ENCODE measurements at places on chromosomes 5 and 9.

- DNase-seq = no peak
Measured at GRCh38 chr5:10904862-10905432, 143.9 kb upstream of the DAP start.

DNA sequence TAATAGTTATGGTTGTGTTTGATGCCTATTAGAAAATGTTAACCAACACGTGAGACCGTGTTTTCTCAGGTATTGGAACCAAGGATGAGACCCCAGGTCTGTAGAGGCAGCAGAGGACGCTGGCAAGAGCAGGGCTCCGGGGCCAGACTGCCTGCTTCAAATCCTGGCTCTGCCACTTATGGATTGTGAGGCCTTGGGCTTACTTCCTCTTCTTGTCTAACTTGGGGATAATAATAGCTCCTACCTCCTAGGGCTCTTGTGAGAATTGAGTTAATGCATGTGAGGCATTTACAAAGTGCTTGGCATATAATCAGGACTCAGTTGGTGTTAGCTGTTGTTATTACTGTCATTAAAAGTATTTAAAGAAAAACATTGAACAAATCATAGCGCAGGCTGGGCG lies 85.5 kb upstream of the PITX1 start:
- DNase-seq = no peak

DNA sequence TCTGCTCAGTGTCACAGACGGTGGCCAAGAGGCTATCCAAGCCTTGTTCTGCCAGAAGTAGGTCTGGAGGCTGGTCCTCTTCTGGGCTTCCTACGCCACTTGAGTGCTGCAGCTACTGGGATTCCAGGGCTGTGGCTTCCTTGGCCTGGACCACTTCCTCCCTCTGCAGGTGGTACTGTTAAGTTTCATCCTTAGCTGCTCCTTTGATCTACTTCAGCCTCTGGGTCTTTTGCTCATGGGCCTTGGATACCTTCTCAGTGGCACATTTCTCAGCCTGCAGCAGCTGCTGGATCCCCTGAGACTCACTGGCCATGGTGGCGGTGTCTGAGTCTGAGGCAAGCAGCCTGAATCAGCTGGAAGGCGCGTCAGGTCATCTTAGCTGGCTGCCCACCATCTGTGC lies 10.3 kb downstream of the CNOT8 start:
- DNase-seq = no peak

- no peak for DNase-seq
Measured at GRCh38 chr9:78826527-78826926, 529.6 kb downstream of the PSAT1 start.

- peak; percentile 61 for DNase-seq
Measured at GRCh38 chr9:124450241-124450924, at the start of gene ADGRD2. ADGRD2 (plus strand) TSS chr9:124450451; CDS start chr9:124451667, 1,216 bp downstream.

DNA sequence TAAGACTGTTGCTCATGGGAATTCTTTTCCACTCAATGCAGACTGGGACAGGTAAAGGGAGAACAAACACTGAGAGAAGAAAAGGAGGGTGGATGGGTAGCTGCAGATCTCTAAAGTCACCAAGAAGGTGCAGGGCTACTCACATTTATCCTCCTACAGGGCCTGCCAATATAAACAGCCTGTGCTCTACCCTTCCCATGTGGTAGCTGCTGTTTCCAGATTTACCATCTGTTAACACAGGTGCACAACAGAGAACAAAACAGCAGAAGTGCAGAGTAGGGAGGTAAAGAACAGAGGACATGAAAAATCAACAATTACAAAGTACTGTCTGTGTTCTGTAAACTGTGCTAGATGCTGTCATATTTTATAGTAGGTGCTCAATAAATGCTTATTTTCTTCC lies 26.0 kb downstream of the JAKMIP2 start:
- no peak for DNase-seq

DNA sequence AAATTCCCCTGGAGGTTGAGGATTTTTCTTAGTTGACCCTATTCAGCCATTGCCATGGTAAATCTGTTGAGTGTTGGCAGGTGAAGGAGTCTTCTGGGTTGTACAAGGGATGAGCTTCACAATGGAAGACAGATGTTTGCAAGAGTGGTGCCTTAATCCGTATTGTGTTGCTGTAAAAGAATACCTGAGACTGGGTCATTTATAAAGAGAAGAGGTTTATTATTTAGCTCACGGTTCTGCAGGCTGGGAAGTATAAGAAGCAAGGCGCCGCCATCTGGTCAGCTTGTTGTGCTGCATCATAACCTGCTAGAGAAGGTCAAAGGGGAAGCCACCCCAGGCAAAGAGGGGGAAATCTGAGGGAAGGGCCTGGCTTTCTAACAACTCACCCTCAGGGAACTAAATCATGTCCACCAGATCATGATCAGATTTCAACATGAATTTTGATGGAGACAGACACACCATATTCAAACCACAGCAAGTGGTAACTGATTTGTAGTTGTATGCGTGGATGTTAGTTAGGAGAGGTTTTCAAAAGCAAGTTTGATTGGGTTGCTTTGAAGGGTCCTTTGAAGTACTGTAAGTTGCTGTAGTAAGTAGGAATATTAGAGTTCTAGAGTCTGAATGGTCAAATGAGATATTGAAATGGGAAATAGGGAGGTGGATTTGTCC lies 2.5 kb downstream of the TNPO1 start:
- DNase-seq = peak; percentile 67

GRCh38 chr5:154318691-154319090 lies 127.1 kb upstream of the SAP30L start:
- DNase-seq = no peak

DNA sequence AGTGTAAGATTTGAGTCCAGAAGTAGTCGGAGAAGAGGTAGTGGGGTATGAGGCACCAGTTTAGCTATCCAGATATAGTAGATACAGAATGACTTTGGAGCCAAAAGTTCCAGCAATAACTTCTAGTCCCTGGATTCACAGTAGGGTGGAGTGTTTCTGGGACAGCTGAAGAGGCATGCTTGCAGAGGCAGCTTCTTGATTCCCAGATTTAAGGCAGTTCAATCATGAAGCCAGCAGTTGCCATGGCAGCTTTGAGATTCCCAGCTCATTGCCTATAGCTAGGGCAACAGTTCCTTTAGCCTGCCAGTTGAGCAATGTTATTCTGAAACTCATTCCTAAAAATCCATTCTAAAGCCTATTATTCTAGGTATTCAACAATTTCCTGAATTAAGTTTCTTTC lies 79.2 kb downstream of the LIX1 start:
- no peak for DNase-seq

- no peak for DNase-seq
Measured at GRCh38 chr9:2337131-2337530, 284.5 kb upstream of the VLDLR start.

- DNase-seq = peak; percentile 85
Measured at GRCh38 chr5:39217365-39218281, 1.7 kb downstream of the FYB1 start.

GRCh38 chr9:2576631-2577030 lies 45.0 kb upstream of the VLDLR start:
- DNase-seq = no peak

- no peak for DNase-seq
Measured at GRCh38 chr5:167905919-167906853, 385.3 kb upstream of the WWC1 start.

- no peak for DNase-seq
Measured at GRCh38 chr9:135884328-135885035, 22.9 kb downstream of the CAMSAP1 start.

DNA sequence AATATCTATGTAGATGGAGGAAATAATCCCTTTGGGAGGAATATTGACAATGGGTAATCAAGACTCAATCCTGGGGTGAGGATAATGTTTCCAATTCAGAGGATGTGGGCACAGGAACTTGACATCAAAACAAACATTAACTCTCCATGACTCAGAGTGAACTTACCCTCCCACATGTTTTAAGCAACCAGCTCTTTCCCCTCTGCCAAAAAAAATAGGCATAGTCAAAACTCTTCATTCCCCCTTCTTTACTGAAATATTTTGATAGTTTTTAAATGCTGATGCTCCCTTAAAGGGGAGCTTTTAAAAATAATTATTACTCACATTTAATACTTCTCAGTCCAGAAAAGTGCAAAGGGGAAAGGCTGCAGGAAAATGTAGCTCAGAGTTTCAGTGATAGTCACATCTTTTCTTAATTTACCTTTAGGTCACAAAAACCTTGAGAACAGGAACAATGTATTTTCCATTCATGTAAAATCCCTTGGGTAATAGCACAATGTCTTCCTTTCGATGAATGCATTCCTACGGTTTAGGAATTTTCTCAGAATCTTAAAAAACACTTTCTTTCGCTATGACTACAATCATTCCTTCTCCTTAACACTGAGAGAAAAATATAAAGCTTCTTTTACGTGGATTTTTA lies 298.4 kb upstream of the GRAMD2B start:
- no peak for DNase-seq

DNA sequence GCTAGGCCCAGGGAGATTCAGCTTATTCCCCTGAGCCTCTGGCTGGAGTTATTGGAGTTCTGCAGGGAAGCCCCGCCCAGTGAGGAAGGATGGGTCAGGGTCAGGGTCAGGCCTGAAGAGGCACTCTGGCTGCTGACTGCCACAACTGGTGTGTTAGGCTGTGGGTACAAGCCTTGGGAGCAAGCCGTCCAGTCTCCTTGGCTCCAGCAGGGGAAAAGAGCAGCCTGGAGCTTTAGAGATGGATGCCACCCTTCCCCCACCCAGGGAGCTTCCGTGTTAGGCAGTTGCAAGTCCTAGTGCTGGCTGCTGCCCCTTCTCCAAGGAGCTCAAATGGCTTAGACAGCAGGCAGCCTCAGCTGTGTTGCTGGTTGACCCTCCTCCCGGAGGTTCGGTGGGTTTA lies 34.4 kb upstream of the TAF11L2 start:
- DNase-seq = no peak

DNA sequence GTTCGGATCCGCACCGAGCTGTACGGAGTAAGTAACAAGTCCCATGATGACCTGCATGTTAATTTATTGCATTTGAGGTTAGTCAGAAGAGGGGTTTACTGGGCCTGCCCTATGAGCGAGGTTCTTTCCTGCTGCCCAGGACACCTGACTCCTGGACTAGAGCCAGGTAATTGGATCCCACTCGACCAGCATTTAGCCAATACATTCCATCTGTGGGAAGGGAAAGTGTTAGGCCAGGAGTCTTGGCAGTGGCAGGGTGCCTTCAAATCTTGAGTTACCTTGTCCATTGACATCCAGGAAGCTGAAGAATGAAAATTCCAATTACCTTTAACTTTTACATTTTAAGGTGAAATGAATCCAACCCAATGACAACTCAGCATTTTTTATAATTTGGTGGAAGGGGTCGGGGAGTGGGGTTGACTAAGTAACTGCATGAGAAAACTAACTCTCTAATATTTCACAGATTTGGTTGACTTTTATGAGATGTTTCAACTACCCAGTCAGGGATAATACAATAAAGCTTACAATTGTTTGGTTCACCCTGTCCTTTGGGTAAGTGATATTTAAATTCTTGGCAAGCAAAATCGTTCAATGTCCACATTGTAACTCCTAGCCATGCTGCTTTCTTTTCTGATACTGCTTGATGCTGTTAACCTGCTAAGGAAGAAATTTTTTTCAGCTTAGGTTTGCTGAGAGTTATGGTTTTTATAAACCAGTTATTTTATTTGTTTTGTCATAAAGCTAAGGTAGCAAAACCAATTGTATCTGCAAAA lies 111.6 kb upstream of the IQGAP2 start:
- DNase-seq = no peak

Data from suprapubic skin (tissue), 4 donors.